ENCODE measurements at places on chromosomes 11 and 22.

DNA sequence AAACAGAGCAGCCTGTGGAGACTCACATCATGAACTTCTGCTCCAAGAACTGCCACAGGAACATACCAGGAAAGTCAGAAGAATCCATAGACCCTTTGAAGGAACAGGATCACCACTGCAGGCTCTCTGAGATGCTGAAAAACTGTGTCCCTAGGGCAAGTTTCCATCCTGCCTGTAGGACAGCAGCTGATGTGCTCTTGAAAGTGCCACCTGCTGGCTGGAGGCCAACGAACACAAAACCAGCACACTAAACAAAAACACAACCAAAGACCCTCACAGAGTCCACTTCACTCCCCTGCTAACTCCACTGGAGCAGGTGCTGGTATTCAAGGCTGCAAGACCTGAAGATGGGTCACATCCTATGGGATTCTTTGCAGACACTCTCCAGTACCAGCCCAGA lies 12.0 kb upstream of the NXPE1 start:
- no peak for DNase-seq

DNA sequence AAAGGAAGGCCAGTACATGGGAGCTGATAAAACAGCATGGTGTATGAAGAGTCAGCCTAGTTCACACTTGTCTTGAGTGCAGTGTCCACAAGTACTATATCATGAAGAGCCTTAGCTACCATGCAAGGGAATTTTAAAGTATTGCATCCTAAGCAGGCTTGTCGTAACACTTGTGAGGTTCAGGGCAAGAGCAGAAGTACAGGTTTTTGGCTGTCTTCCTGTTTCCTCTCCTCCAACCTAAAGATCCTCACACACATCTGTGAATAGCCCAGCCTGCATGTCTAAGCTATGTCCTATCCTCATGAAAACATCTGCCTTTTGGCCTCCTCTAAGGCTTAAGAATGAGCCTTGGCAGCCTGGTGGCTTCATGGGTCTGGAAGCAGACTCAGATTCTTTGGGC lies 34.6 kb upstream of the TMEM123 start:
- DNase-seq, result no peak

GRCh38 chr22:45179276-45180049 lies 15.7 kb downstream of the NUP50 start:
- DNase-seq, result no peak

GRCh38 chr11:102244681-102245409 lies 72.4 kb upstream of the BIRC3 start:
- no peak for DNase-seq

- no peak for DNase-seq
Measured at GRCh38 chr11:12410006-12410728, 32.8 kb downstream of the PARVA start.
